NCI-H69 (cell line): ENCODE measurements at places on chromosomes 5 and 9.

DNA sequence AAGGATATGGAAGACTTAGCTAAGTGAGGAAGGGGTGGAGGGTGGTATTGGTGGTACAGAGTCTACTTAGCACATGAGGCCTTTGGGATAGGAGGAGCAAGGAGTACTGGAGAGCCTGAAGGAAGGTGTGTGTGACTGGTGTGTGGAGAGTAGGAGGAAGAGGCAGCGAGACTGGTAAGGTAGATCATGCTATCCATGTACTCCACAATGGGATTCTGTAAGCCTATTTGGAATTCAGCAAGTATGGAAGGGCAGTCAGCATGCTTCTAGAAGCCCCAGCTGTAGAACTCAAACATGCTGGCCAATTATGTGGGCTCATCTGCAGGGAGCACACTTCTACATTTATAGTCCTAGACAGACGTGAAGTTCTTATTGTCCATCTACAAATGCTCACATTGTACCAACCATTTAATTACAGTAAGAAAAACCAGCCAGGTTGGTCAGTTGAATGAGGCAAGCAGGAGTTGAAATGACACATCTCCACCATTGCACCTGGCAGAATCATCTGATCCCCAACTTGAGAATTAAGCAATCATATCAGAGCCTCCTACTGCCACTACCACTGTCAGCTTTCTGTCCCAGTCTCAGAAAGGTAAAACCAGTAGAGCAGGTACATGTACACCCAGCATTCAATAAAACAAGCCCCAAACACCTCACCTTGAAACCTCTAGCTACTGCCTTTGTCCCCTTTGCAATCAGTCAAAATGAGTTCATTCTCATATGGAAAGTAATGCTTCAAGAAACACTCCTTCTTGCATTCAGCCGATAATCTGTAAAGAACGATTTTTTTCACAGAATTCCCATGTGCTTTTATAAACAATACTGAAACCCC lies 60.9 kb upstream of the GLRX start:
- no peak for DNase-seq

DNA sequence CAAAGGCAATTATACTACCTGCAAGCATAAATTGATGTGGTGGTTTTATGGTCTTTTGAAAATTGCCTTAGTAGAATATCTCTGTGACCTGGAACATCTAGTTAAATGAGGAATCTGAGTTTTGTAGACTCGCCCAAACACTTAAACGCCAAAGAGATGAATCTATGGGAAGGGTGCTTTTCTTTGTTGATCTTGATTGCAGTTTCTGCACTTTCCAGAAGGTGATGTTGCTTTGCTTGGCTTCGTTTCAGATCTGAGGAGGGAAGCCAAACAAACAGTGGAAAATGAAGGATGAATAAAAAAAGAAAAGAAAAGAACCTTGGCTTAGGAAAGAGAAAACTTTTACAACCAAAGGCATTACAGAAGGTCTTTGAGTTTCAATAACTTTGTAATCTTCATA lies 1021.2 kb downstream of the NR2F1-AS1 start:
- peak; percentile 59 for DNase-seq

DNA sequence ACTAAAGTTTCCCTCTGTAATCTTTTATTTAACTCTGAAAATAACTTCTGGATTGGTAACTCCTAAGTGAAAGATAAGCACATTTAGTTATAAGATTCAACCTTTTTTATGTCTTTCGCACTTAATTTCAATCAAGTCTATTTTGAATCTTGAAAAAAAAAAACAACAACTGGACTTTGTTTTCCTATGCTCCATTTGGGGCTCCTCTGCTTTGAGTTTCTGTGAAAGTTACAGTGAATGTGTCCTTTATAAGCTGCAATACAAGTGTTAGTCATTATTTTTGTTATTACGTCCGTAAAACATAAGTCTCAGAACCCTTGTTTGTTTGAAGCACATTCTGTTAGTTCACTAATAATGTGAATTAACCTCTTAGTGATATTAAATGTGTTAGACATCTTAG lies 276.8 kb downstream of the ADAMTS6 start:
- no peak for DNase-seq

DNA sequence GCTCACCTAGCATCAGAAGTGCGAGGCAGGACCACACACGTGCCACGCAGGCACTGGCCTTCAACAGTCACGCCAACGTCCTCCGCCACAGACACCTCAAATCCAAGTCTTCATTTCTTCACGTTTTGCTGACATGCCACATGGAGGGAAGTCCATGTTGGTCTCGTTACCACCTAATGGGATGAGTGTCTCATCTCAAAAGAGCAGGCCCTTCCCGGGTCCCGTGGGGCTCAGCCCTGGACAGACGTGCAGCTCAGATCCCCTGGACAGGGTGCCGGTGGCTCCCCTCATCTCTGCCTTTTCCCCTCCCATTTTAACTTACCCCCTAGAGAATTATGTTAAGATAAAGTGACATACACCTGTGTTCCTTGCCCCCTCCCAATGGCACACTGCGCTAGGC lies 76.8 kb downstream of the MRPL36 start:
- no peak for DNase-seq

DNA sequence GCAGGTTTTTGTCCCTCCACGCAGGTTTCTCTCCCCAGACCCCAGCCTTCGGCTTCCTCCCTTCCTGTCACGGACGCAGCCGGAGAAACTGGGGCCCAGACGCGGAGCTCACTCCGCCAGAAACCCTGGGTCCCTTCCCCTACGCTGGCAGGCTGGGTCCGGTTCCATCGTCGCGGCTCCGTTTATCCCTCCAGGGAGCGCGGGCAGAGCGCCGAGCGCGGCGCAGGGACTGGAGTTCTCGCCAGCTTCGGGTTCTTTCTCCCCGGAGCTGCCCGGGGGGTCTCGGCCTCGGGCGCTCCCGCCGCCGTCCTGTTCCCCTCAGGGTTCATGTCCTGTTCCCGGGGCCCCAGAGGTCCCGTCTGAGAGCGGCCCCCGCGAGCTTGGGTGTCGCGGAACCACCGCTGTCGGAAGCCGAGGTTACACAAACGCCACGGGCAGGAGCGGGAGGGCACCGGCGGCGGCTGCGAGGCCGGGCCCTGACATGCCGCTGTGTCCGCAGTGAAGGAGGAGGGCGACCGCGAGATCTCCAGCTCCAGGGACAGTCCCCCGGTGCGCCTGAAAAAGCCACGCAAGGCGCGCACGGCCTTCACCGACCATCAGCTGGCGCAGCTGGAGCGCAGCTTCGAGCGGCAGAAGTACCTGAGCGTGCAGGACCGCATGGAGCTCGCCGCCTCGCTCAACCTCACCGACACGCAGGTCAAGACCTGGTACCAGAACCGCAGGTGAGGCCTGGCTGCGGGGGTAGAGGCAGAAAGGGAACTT lies 4.6 kb downstream of the BARHL1 start:
- peak; percentile 69 for DNase-seq

DNA sequence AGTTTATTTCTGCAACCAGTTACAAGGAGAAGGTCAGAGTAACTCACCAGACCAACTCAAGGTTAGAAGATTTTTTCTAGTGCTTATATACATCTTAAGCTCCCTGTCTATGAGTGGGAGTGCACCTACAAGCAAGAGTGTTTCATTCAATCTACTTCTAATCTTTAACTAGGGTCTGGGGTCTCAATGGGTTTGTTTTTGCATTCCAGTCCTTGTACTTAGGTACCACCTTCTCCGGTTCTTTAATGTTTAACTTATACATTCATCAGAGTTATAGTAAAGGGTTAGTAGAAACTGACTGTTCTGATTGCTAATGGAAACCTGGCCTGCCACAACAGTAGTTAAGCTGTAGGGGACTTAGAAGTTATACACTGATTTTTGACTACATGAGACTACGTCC lies 271.7 kb downstream of the HTR1A start:
- DNase-seq: no peak

GRCh38 chr9:134877541-134877940 lies 3.1 kb upstream of the FCN2 start:
- no peak for DNase-seq

DNA sequence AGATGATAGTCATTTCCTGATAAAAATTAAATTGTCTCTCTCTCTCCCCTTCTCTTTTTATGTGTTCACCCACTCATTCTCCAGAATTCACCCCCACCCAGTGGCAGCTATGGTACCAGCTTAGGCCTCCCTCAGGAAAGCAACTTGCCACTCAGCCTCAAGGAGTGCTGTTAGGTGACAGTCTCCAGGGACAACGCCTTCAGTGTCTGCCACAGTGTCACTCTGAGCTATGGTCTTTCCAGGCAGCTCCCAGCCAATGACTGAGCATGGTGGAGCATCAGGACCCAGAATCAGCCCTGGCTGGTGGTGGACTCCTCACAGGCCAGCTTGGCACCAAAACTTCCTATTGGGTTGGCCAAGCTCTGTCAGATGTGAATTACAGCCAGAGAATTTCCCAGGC lies 140.9 kb upstream of the PIK3R1 start:
- peak; percentile 81 for DNase-seq

DNA sequence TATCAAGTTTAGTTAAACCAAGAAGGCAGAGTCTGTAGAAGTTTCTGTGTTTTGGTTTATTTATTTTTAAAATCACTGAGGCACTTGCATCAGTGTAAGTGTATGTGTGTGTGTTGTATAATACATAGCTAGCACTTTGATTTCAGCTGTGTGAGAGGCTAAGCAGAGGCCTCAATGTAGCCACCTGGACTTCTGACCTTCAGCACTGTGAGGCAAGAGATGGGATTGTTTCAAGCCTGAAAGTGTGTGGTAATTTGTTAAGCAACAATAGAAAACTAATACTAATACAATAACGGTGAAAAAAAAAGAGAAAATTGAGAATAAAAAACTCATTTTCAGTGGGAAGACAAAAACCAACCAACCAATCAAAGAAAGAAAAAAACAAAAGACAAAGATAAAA lies 327.3 kb downstream of the CDH18 start:
- no peak for DNase-seq

GRCh38 chr5:62621280-62621679 lies 42.7 kb downstream of the LRRC70 start:
- DNase-seq: peak; percentile 27

GRCh38 chr5:58410441-58410840 lies 49.4 kb downstream of the PLK2 start:
- peak; percentile 12 for DNase-seq

- DNase-seq: peak; percentile 66
These were observed 387.1 kb downstream of the PDE4D start for GRCh38 chr5:59506285-59506877.

DNA sequence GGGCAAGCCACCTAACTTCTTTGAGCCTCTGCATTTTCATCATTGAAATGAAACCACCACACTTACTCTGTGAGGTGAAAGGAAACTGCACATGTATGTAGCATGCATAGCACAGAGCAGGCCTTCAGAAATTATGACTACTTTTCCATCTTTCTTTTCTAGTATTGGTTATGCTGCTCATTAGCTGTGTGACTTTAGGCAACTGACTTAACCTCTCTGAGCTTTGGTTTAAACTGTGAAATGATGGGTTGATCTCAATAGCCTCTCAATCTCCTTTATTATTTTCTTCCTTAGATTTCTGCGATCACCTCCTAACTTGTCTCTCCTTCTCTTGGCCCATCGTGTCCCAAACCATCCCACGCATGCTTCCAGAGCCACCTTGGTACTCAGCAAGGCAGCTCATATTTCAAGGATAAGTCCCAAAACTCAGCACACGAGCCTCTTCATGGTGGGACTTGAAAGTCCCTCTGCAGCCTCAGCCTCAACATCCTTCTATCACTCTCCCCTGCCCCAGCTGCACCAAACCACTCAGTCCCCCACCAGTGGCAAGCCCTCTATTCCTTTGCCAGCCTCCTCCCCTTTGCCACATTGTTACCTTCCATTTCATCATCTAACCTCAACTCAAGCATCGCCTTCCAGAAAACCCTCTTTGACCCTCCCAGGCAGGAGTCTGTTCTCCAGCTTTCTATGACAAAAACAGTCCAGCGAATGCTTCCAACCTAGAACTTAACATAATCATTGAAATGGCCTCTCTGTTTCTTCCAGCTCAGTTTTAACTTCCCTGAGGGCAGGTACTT lies 60.3 kb upstream of the DNAH5 start:
- DNase-seq: no peak

- no peak for DNase-seq
These were observed 76.9 kb downstream of the ST8SIA4 start for GRCh38 chr5:100826133-100826532.

DNA sequence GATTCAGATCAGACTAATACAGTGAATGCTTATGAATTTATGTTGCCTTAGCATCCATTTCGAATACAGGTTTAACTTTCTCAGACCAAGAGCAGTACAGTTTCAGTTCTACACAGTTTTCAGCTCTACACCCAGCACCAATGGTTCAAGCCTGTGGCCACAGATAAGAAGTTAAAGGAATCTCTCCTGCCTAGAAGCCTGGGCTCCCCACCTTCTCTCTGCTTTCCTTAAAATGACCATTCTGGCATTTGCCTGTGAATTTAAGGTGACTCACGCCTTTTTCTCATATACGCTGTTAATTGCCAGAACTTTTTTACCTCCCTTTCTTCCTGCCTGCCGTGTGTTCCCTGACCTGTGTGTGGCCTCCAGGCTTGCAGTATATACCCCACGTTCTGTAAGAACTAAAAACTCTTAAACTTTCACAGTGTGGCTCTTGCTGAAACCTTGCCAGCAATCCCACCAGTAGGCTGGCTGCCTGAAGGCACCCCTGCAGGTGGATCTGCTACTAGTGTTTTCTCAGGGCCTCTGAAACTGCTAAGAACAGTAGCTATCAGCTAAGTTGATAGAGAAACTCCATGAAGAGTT lies 692.8 kb upstream of the CDH18 start:
- no peak for DNase-seq

- DNase-seq: no peak
These were observed 37.4 kb downstream of the SCAMP1 start for GRCh38 chr5:78397831-78398230.
